ENCODE measurements at places on chromosomes 5 and 9.

DNA sequence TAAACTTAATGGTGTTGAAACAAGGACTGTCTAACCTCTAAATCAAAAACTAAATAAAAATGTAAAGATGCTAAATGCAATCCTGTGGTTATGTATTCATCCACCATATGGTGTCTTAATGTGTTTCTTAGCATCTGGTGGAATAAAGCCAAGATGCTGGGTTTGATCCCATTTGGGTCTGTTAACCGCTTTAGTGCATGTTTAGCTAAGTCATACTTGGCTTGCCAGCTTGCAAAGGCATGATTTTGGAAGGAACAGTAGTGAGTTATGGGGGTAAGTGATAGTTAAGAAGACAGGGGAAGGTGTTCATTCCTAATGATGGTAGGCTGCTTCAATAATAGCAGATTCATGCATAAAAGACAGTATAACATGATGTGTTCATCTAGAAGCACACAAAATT lies 139.0 kb upstream of the SLC27A6 start:
- no peak for DNase-seq

- no peak for DNase-seq
Measured at GRCh38 chr9:12785260-12785770, 10.5 kb downstream of the LURAP1L start.

DNA sequence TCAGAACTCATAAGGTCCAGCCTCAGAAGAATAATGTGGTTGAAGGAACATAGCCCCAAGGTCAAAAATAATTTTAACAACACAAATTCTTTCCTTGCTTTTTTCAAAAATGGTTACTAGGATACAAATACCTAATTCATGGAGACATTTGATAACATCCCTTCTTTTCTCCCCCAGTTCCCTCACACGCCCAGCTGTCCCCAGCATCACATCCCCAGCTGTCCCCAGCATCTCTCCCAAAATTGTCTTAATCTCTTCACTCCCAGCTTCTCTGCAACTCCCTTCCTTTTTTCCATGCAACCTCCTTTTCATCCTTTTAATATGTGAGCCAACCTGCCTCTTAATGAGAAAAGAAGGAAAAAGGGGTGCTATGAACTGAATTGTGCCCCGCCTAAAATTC lies 77.8 kb downstream of the FSTL4 start:
- no peak for DNase-seq

DNA sequence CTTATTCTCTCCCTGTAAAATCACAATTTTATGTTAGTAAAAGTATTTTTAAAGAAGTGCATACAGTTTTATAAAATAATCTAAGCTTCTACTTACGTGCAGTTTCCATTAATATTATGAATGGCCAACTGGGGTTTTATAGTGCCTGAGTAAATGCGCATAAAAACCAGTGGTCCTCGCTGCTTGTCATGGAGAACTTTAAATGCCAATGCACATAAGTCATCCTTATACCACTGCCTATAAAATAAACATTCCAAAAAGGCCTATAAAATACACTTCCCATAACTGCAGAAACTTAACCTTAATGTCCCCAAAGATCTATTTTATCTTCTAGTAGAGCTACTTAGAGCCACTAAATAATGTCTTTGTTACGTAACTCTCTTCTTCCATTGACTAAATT lies 28.5 kb downstream of the GFM2 start:
- no peak for DNase-seq

- DNase-seq, result no peak
Measured at GRCh38 chr9:92641092-92641809, 28.7 kb downstream of the IPPK start.

DNA sequence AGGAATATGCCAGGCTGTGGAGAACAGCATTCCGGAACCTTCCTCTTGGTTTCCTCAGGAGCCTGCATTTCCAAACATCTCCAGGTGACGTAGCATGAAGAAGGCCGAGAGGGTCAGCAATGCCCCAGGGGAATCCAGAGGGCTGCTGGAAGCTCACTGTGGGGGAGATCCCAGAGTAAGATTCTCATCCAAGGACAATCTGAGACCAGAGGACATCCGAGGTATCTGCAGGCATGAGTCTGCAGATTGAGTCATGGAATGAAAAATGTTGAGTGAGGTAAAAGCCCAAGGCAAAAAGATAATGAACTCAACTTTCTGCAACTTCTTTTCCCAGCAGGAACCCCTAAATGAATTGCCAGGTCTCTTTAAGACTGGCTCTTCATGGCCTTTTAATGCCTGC lies 73.5 kb downstream of the KIF4B start:
- no peak for DNase-seq

DNA sequence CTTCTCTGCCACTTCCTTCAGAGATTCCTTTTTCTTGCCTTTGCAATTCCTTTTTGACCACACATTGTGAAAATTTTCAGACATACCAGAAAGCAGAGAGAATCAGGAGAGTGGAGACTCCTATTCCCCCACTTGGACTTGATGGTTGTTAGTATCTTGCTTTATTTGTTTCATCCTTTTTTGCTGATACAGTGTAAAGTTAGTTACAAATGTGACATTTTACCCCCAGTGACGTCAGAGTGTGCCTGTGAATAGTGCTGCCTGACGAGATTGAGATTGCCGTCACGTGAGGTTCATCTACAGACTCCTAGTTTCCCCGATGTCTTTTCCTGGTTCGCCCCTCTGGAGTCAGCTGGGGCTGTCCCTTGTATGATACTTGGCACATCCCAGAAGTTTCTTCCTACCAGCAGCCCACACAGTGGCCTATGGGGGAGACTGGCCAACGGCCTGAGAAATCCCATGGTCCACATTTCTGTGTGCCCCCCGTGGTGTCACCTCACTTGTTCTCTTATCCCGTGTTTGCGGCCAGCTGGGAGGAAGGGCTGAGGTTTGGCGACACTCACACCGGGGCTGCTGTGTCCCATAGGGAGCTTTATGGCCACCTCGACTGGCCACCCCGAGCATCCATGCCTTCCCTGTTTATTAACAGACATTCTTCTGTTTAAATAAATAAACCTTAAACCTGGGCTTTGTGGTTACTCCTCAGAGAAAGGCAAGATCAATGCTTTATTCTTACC lies 48.2 kb upstream of the CACNA1B start:
- no peak for DNase-seq

- no peak for DNase-seq
Measured at GRCh38 chr5:10660720-10661387, 97.0 kb downstream of the ANKRD33B start.

GRCh38 chr5:84279234-84279633 lies 105.4 kb downstream of the EDIL3 start:
- DNase-seq, result no peak
